Left cardiac atrium (tissue), 4 donors: ENCODE measurements at places on chromosomes 3 and 15. TPM values are rescaled to one million over a fixed set of nuclear protein-coding genes. Genes with fewer than 3 reads are reported as not detected.

CFAP100 gene
- not detected for total RNA-seq

C3orf49 gene
- total RNA-seq = not detected

MYL3 gene
- total RNA-seq = 557 TPM

DAPK2 gene
- 94.9 TPM for total RNA-seq

PLA2G4D gene
- total RNA-seq = not detected

FAM81A gene
- total RNA-seq = 3.7 TPM

P3H2 gene
- total RNA-seq = 1.6 TPM

ATP10A gene
- total RNA-seq = 2.4 TPM

IQGAP1 gene
- 79.2 TPM for total RNA-seq

CCNB2 gene
- total RNA-seq = 0.94 TPM

LMOD3 gene
- total RNA-seq = 52.8 TPM

ZDHHC19 gene
- not detected for total RNA-seq

ATP1B3 gene
- 68.0 TPM for total RNA-seq

C3orf62 gene
- total RNA-seq = 3.2 TPM

PPP1R14D gene
- not detected for total RNA-seq

ZMYND10 gene
- total RNA-seq = 0.29 TPM

P2RY14 gene
- total RNA-seq = 4.5 TPM

EIF2A gene
- total RNA-seq = 54.5 TPM

PCOLCE2 gene
- total RNA-seq = 153 TPM

CNTN4 gene
- total RNA-seq = 3.7 TPM

KBTBD13 gene
- 5.2 TPM for total RNA-seq

NUTM1 gene
- total RNA-seq = not detected

GNAT1 gene
- not detected for total RNA-seq

RETNLB gene
- not detected for total RNA-seq

EFCAB12 gene
- 0.32 TPM for total RNA-seq

TMEM207 gene
- total RNA-seq = not detected

RTP2 gene
- not detected for total RNA-seq

HRG gene
- not detected for total RNA-seq

BFSP2 gene
- not detected for total RNA-seq

C2CD4B gene
- 3.1 TPM for total RNA-seq

UROC1 gene
- total RNA-seq = not detected

RBPMS2 gene
- 403 TPM for total RNA-seq

SPTBN5 gene
- 1.7 TPM for total RNA-seq

NOX5 gene
- 0.18 TPM for total RNA-seq

CCDC13 gene
- not detected for total RNA-seq

GOLGA8J gene
- 0.15 TPM for total RNA-seq

CDHR4 gene
- total RNA-seq = not detected

FBXW12 gene
- not detected for total RNA-seq

CASR gene
- total RNA-seq = not detected

GRAMD1C gene
- total RNA-seq = 2.0 TPM

SLC24A5 gene
- not detected for total RNA-seq

NIPA2 gene
- total RNA-seq = 35.6 TPM

SERPINI2 gene
- 0.71 TPM for total RNA-seq

DAZL gene
- not detected for total RNA-seq

CD200R1 gene
- total RNA-seq = 1.1 TPM

IRAK2 gene
- total RNA-seq = 1.8 TPM
